ENCODE measurements at places on chromosomes 7 and 10.
A peak's percentile ranks its signal among the peaks of the same experiment; 100 is the strongest.

- DNase-seq, result peak; percentile 78
Observed at GRCh38 chr10:42367532-42368230, 270.7 kb downstream of the ZNF33B start.

- DNase-seq, result no peak
Observed at GRCh38 chr7:77657427-77658224, 38.6 kb upstream of the RSBN1L start.

DNA sequence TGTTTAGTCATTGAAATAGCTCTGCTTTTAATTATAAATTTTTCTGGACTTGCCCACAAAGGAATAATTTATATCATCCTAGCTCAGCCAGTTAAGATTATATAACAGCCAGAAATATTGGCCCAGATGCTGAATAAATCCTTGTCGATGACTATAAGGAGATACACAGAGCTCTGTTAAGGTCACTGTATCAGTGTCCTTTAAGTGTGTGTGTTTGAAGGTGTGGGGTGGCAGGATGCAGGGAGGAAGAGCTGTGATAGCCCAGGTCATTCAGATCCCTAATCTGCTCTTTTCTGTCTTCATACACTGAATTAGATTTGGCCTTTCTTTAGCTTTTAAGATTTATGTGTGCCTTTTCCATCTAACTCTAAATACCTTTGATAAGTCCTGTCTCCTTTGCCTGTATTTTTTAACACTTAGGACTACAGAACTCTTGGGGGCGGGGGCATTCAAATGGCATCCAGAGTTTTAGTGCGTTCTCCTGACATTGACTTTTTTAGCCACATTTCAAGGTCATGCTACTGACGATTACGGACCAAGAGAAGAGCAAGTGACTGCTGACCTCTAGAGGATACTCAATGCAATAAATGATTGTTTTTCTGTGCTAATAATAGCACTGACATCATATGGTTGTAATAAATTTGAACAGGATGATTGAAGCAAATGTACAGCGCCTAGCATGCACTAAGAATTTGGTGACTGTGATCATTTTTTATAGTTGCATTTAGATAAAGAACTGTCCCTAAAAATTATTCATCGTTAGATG lies 172.3 kb downstream of the CACNB2 start:
- DNase-seq, result no peak

DNA sequence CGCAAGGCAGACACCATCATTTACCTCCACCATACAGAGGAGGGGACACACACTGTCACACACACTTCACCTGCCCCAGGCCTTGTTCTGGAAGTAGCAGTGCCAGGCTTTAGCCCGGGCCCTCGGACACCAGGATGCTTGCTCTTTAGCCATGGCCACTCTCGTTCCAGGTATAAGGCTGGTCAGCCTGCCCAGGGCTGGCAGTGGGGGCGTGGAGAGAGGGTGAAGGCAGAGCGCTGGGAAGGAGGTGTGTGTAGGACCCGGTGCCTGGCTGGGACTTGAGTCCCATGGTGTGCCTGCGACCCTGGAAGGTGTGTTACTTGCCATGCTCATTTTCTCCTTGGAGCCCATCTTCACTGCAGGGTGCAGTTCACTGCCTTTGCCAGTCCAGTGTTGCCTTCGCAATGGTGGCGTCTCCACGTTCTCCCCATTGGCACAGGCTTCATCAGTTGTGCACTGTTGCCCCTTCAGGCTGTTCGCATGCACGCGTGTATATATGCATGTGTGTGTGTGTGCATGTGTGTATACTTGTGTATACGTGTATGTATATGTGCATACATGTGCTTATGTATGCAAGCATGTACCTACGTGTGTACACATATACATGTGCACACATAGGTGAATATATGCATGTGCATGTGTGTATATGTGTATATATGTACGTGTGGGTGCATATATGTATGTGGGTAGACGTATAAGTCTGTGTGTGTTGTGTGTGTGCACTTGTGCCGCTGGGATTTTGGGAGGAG lies 153.4 kb downstream of the CAMK1D start:
- no peak for DNase-seq

DNA sequence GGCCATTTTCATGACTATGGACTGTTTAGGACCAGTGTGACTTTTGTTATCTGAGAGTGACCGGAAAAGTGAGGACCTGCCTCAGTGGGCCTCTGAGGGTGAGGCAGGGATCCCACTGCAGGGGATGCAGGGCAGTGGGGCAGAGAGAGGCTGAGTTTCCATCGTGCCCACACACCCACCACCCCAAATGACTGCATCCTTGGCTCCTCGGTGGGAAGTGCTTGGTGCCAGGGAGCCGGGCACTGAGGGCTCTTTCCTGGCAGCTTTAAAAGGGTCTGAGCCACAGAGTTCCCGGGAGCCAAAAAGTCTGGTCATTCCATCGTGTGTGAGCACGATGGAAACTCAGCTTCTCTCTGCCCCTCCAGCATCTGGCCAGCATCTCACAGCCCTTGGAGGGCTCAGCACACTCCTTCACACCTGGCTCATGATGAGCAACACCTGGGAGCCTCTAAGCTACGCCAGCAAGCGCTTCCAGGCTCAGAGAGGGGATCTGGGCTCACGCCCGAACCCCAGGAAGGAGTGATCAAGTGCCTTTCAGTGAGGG lies 59.1 kb downstream of the RAMP3 start:
- DNase-seq, result no peak

DNA sequence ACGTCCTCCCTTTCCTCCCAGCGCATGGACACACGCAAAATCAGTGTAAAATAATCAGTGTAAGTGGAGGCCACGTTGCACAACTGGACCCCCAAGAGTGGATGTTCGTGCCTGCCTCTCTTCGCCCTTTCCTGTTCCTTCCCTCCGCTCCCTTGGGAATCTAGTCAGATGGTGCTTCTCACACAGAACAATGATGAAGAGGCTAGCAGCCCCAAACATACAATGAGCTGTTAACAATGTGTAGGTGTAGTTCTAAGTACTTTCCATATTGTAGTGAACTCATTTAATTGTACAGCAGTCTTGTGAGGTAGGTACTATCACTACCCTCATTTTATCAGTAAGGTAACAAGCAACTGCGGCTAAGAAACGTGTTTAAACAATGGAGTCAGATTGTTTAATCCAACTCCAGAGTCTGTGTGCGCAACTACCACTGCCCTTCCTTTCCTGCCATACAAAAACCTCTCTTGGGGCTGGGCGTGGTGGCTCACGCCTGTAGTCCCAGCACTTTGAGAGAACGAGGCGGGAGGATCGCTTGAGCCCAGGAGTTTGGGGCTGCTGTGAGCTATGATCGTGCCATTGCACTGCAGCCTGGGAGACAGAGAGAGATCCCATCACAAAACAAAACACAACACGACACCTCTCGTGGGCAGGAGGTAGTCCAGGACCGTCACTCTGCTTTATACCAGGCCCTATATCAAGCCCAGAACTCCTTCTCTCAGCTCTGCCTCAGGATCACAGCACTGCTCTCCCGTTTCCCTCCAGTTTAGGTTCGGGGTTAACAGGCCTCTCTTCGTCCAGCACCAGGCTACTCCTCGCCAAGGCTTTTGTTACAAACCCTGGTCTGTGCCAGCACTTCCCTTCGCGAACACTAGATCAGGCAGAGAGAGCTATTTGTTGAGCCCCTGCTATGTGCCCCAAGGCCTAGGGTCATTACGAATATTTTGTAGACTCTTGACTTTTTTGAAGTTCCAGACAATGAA lies 1.1 kb downstream of the FKBP9 start:
- no peak for DNase-seq

- peak; percentile 56 for DNase-seq
Observed at GRCh38 chr7:44072364-44073231, 7.2 kb upstream of the PGAM2 start.

GRCh38 chr10:23362879-23363792 lies 18.5 kb upstream of the C10orf67 start:
- no peak for DNase-seq

- no peak for DNase-seq
Observed at GRCh38 chr10:132232023-132232951, 45.5 kb downstream of the DPYSL4 start.

GRCh38 chr7:10237306-10237705 lies 736.4 kb upstream of the PHF14 start:
- DNase-seq, result no peak
